ENCODE measurements at places on chromosomes 16 and 17.

GRCh38 chr16:4925791-4926190 is 11.2 kb downstream of the PPL start:
- DNase-seq, result no peak

DNA sequence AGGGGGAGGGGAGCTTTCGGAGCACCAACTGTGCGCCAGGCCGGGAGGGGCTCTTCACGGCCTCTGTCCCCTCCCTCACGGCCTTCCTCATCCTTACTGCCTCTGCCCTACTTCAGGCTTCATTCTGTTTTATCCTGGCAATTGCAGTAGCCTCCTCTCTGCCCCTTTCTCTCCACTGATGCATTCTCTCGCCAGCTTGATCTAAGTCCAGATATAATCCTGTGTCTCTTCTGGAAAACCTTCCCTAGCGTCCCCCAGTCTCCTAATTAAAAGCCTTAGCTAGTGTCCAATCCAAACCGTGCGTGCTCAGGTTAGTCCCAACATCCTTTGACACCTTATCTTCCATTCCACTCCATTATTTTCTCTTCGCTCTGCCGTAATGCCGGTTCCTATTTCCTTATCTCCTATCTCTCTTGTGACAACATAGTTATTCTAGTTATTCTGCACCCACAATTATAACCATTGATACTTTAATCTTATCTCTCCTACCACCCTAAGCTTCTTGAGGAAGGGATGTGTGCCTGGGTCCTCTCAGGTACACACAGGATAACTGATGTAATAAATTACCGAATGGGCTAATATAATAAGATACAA is 869 bp downstream of the ZNF48 start:
- no peak for DNase-seq

DNA sequence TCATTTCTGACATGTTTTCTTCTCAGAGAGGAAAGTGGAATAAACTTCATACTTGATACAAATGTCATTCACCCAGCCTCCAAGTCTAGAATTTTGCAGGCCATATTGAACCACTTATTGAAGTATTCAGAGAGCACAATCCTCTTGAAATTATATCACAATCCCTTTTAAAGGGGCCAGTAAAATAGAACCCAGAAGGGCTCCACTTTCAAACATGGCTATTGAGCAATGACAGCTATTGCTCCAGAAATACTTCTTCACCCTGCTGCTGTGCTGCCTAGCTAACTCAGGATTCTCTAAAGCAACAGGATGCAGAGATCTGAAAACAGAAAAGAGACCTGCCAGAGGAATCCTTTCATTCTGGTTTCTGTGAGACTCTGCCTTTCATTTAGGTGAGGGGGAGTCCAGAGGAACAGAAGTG is 275.0 kb upstream of the CDH5 start:
- DNase-seq, result no peak

GRCh38 chr17:47889734-47890529 is 6.1 kb upstream of the SP2 start:
- peak; percentile 89 for DNase-seq

DNA sequence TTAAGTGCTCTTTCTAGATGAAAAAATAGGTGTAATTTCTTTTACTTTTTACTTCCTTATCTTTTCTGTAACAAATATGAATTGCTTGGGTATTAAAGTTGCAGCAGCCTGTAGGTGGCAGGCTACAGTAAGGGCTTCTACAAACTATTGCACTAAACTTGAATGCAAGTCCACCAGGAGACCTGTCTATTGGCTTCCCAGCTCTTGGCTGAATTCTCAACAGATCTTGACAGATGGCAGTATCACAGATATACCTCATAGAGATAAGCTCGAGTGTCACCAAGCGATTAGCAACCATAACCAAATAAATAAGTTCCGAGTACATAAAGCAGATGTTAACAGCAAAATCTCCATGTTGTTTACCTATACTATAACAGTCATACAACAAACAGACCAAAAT is 5.9 kb downstream of the BBS2 start:
- DNase-seq, result no peak

- no peak for DNase-seq
Measured at GRCh38 chr16:64977206-64977920, 144.5 kb downstream of the CDH11 start.

GRCh38 chr16:54316095-54316889 is 29.7 kb upstream of the IRX3 start:
- DNase-seq, result no peak

DNA sequence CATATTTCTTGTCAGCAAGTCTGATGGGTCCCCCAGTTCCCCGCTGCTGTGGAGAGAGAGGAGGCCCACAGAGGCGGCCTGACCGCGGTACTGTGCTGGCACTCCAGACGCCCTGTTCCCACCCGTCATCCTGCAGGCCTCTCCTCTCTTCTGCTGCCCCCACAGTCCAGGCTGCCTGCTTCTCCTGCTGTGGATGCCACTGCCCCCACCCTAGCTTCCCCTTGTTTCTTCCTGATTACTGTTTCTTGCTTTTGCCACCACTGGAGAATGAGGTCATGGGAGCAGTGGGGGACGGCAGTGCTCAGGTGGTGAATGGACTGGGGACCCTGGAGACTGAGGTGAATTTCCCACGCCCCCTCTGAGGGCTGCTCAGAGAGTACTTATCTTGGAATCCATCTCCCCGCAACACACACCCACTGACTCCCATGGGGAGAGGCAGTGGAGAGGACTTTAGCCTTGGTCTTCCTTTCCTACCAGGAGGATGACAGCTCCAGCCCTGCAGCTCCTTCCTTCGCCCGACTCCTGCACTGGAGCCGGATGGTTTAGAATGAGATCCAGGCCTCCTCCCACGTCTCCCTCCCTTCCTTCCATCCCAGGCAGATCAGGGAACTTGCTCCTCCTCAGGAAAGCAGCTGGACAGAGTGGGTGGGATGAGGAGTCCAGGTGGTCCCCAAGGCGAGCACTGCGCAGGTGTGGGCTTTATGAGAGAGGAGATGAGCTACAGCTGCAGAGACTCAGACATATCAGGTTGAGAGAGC is 60.4 kb downstream of the PLXDC1 start:
- DNase-seq, result no peak

DNA sequence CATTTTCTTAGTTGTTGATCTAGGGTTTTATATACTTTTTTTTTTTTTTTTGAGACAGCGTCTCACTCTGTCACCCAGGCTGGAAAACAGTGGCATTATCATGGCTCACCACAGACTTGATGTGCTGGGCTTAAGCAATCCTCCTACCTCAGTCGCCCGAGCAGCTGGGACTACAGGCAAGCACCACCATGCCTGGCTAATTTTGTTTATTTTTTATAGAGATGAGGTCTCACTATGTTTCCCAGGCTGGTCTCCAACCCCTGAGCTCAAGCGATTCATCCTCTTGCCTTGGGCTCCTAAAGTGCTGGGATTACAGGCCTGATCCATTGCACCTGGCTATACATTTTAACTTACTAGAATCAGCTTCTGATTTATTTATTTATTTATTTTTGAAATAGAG is 34.2 kb upstream of the ATP2A3 start:
- no peak for DNase-seq

GRCh38 chr17:21042458-21043295 is at the start of gene USP22:
Gene USP22 (minus strand): TSS chr17:21043011. CDS start chr17:21042835, 176 bp downstream.
- no peak for DNase-seq

- peak; percentile 69 for DNase-seq
Measured at GRCh38 chr16:84284154-84284722, 10.4 kb upstream of the WFDC1 start.

DNA sequence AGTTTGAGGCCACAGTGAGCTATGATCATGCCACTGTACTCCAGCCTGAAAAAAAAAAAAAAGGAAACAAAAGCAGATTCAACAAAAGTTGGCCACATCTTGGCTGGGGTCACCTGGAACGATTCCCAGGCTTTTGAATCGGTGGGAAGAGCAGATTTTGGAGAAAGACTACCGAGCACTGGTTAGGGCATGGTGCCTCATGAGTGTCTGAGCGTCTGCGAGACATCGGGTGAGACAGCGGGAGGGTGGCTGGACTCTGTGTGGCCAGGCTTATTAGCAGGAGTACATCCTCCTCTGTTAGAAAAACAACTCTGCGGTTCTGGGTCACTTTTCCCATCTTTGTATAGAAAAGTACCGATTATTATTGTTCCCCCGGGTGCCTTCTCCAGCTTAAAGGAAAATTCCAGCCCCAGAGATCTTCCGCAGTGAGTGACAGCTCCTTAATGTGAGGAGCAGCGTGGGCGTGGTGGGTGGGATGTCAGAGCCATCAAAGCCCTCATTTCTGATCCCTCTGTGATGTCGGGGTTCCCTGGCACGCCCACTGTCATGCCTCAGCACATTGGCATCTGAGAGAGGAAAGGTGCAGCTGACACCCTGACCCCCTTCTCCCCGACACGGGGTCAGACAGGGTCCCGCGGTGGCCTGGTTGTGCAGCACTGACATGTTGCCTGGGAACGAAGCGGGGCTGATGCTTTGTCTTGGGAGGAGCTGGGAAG is 6.9 kb downstream of the RGS9 start:
- no peak for DNase-seq

DNA sequence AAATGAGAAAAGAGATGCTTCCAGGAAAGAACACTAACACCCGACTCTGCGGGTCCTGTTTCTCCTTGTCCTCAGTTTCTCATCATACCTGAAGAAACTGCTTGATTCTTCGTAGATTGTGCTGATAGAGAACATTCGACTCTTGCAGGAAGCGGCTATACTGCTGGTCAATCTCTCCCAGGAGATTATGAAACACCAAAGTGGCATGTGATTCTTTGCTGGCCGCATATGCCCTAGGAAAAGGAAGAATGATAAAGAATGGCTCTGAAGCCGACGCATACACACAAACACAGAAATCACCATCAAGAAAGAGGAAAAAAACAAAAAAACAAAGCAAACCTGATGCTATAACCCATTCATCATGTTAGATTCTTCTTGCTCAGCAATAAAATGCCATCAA is 41.8 kb downstream of the STAT3 start:
- DNase-seq, result no peak

GRCh38 chr17:18856570-18856915 is 1.4 kb upstream of the PRPSAP2 start:
- DNase-seq, result no peak

DNA sequence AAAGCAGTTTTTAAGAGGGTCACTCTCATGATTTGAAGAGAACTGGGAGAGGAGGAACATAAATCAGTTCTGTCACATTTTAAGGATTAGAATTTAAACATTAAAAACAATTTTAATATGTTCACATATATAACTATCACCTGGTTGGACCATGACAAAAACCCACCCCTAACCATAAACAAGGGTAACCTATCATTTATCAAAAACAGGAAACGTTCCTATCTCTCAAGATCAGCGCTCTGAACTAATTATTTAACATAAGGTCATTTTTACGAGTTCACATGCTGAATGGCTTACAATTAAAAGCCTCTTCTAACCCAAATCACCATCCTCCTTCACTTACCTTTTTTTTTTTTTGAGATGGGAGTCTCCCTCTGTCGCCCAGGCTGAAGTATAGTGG is 45.0 kb downstream of the KANSL1 start:
- no peak for DNase-seq

DNA sequence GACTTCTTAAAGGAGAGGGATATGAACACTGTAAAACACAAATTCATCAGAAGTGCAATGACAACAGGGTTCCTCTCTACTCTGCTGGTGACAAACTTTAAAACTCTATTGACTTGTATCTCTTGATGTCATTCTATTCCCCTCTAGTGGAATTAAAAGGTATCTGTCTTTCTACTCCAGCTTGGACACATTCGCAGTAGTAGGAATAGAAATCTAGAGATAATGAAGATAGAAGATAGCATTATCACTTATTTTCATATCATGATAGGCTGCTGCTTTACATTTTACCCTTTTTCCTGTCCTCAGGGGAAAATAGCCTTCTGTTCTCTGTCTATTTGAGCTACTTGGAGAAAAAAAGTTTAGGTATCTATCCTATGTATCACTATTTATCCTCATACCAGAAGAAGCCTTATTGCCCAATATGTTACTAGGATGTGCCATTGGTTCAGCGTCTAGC is 209.6 kb upstream of the CACNG5 start:
- DNase-seq, result no peak

GRCh38 chr17:81900181-81900820 is 1.7 kb upstream of the NPB start:
- DNase-seq, result no peak

GRCh38 chr16:57409870-57410587 is 5.5 kb downstream of the CCL17 start:
- DNase-seq, result no peak

GRCh38 chr17:73759734-73760438 is 115.6 kb upstream of the SDK2 start:
- DNase-seq, result no peak

GRCh38 chr16:10972108-10972818 is 27.9 kb downstream of the CLEC16A start:
- no peak for DNase-seq

- DNase-seq, result no peak
Measured at GRCh38 chr17:81338274-81339190, 43.4 kb upstream of the SLC38A10 start.

DNA sequence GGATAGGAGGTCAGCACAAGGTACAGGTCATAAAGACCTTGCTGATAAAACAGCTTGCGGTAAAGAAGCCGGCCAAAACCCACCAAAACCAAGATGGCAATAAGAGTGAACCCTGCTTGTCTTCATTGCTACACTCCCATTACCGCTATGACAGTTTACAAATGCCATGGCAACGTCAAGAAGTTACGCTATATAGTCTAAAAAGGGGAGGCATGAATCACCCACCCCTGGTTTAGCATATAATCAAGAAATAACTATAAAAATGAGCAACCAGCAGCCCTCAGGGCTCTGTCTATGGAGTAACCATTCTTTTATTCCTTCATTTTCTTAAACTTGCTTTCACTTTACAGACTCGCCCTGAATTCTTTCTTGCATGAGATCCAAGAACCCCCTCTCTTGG is 1.0 kb upstream of the HSBP1 start:
- no peak for DNase-seq

- DNase-seq, result no peak
Measured at GRCh38 chr17:26782153-26782552, 511.8 kb upstream of the WSB1 start.

- DNase-seq, result no peak
Measured at GRCh38 chr16:22311520-22311919, 14.3 kb downstream of the POLR3E start.

DNA sequence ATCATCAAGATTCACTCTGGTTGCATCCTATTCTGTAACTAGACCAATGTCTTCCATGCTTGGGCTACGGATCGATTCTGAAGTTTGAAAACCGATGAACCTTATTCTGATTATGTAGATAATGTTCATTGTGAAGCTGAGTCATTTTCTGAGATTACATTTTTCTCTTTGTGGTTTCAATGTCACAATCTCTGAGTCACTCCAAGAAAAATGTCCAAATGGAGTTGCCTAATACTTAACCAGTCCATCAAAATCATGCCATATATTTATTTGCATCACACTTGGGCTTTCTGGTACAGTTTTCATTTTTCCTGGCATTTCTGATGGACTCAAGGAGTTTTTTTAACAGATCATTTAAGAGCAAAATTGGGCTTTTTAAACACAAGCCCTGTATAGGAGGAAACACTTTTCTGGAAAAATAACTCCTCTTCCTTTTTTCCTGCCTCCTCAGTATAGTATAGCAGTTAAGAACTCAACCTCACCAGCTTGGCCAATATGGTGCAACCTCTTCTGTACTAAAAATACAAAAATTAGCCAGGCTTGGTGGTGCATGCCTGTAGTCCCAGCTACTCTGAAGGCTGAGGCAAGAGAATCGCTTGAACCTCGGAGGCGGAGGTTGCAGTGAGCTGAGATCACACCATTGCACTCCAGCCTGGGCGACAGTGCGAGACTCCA is 17.5 kb downstream of the CACNG3 start:
- no peak for DNase-seq

Data from left ventricle myocardium inferior (tissue), 1 donor.